ENCODE measurements at places on chromosomes 13 and 19.

GRCh38 chr19:1122972-1123363 is 19.2 kb downstream of the GPX4 start:
- no peak for DNase-seq

GRCh38 chr13:87925006-87925405 is 253.8 kb downstream of the SLITRK5 start:
- DNase-seq = no peak

DNA sequence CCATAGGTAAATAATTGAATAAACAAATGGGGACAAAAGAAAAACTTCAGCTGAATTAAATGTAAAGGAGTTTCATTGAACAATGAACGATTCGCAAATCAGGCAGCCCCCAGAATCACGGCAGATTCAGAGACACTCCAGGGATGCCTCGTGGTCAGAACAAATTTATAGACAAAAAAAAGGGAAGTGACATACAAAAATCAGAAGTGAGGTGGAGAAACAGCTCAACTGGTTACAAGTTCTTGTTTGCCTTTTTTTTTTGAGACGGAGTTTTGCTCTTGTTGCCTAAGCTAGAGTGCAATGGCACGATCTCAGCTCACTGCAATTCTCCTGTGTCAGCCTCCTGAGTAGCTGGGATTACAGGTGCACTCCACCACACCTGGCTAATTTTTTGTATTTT is 5.7 kb downstream of the ZNF566 start:
- DNase-seq = no peak

DNA sequence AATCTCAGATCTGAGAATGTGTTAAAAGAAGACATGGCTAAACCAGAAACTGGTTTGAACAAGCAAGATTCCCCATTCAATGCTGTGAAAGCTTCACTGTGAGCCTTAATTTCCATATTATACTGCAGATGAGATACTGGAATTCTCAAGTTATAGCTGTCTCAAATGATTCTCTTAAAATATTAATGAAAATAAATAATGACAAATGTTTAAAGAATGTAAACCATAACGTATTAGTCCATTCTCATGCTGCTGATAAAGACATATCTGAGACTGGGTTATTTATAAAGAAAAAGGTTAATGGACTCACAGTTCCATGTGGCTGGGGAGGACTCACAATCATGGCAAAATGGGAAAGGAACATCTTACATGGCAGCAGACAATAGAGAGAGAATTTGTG is 667.8 kb downstream of the SLITRK1 start:
- DNase-seq = no peak

DNA sequence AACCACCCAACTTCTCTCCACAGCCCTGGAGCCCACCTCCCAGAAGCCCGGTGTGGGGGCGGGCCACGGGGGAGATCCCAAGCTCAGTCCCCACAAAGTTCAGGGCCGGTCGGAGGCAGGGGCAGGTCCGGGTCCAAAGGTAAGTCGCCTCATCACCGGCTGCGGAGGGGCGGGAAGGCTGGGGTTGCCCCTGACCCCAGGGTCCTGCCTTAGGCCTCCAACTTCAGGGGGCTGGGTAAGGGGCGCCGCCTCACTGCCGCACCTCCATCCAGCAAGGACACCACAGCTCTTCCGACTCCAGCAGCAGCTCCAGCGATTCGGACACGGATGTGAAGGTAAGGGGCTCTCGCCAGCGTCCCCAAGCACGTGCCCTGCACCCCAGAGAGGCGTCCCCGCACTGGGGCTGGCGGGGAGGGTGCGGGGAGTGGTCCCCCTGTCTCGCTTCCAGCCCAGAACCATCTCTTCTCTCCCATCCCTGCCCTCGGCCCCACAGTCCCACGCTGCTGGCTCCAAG is 358 bp downstream of the C19orf33 start:
- DNase-seq = no peak

- DNase-seq = no peak
Observed at GRCh38 chr13:31051999-31052398, 109.7 kb downstream of the HSPH1 start.

- no peak for DNase-seq
Observed at GRCh38 chr19:40279761-40280607, 5.2 kb downstream of the AKT2 start.

GRCh38 chr13:59891053-59891452 is 272.7 kb downstream of the DIAPH3 start:
- no peak for DNase-seq

DNA sequence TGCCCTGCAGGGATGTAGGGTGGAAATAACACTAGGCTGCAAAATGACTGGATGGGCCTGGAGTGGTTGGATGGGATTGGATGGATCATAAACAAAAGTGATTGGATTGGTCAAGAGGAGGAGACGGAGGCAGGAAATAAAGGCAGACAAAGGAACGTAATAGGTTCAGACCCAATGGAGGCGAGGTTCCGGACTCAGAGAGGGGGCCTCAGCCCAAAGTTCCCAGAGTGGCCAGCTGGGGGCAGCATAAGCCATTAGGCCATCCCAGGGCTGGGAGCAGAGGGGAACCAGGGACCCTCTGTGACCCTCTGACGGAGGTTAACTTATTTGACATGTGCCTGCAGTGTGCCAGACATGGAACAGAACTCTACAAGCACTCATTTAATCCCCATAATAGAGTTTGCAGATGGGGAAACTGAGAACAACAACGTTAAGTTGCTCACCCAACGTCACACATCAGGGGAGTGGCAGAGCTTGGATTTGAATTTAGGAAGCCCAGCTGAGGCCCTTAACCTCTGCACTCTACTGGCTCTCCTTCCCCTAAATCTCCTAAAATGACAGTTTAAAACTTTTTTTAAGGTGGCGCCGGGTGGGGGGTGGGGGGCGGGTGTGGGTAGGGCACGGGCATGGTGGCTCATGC is 15.3 kb upstream of the MAP1S start:
- DNase-seq = peak; percentile 37

DNA sequence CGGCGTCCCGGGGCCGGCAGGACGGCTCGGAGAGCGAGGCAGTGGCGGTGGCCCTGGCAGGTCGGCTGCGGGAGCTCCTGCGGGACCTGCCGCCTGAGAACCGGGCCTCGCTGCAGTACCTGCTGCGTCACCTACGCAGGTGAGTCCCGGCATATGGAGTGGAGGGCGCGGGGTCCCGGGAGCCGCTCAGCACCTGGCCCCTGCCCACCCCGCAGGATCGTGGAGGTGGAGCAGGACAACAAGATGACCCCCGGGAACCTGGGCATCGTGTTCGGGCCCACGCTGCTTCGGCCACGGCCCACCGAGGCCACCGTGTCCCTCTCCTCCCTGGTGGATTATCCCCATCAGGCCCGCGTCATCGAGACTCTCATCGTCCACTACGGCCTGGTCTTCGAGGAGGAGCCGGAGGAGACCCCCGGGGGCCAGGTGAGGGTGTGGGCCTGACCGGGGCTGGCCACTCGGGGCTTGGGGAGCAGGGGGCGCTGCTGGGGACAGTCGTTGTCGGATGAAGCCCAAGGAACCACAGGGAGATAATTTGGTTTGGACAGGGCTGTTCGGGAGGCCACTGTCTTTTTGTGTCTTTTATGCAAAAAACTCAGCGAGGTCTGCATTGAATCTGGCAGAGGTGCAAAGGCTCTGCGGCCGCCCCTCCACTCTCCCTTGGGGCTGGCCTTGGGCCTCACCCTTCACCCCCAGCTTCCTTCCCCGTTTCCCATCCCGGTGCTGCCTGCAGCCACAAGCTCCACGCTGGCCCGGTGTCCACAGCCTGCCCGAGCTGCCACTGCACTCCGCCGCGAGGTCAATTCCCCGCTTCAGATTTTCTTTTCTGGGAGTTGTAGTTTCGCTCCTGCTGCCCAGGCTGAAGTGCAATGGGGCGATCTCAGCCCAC is 12.0 kb downstream of the POLR2E start:
- no peak for DNase-seq

DNA sequence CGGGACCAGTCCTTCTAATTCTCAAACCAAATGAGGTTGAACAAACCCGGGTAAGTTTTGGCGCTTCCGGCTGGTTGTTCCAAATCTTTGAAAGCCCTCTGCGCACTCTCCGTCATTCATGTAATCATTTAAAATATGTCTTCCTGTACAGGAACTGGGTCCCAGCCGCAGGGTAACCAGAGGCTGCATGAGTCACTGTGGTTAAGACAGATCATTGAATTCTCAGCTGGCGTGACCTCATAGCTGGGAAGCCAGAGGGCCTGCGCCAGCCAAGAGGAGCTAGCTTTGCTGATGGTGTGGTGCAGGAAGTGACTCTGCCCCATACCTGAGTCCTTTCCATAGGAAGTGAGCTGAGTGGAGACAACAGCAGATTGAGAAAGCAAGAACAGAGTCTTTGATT is 135.2 kb downstream of the TSHZ3 start:
- DNase-seq = peak; percentile 76

DNA sequence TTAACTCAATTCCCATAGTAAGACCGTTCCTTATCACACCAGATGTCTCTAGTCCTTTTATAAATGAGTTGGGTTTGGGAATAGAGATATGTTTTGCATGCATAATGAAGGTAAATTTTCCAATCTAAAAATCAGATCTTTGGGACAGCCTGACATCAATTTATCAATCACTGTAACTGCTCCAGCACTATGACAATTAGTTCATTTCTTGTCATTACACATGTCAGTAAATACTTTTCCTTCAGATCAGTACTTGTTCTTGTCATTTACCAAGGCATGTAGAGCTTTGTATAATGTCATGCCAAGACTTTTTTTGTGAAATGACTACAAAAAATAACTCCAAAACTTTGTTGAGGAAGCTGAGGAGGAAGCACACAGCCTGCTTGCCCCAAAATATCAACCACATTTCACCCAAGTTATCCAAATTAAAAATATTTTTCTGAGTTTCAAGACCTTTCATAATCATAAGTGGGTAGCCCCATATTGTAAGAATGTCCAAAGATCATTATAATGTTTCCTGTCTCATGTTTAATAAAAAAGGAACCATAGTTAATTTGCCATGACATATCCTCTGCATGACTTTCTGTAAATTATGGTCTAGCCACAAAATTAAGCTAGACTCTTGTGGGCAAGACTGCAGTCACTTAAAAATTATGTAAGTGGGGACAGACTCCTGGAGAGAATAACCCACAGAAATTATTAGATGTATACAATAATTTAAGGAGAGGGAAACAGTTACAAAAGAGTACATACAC is 586.8 kb downstream of the TBC1D4 start:
- no peak for DNase-seq

Data from T-helper 1 cell (primary cell).